ENCODE measurements at places on chromosomes 5 and 9.
A peak's percentile ranks its signal among the peaks of the same experiment; 100 is the strongest.

DNA sequence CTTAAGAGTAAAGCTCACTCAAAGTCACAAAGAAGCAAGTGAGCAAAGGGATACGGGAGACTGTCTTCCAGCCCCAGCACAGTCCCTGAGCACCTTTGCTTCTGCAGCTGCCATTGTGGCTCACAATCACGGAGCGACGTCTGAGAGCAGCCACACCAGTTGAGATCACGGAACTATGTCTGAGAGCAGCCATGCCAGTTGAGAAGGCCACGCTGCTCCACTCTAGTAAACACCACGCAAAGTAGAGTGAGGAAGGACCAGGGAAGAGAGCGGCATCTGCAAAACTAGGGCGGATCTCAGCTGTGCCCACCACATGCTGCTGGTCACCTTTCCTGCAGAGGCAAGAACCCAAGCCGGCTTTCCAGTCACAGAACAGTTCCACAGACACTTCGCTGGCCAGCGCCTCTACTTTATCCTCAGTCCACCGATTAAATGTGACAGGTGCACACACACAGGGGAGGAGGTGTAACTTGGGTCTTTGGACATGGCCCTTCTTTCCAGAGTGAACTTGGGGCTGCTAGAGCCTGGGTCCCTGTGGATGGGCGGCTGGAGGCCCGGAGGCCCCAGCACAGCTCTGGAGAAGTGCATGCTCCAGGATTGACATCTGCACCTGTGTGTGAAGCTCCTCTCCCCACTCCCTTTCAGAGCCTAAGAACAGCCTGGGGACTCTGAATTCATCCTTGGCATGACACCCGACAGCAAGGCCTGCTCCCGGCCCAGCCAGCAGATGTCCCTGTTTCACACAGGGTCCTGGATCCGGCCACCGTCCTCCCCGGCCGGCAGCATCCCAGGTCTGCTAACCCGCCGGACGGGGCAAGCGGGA, 324.9 kb upstream of the IRX4 start:
- DNase-seq, result no peak

DNA sequence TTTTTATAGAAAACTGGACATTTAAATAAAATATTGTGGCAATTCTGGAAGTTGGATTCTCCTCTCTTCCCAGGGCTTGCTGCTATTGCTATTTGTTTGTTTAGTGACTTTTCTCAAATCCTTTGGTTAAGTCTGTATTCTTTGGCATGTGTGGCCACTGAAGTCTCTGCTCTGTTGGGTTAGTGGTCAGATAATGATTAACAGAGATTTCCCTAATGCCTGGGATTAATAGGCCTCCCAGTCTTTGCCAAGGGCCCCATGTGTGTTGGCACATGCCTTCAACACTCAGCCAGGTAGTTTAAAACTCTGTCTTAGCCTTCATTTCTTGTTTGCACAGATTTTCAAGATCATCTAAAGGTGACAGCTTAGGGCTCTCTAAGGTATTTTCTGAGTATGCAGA, 92.8 kb upstream of the EPB41L4A start:
- no peak for DNase-seq

DNA sequence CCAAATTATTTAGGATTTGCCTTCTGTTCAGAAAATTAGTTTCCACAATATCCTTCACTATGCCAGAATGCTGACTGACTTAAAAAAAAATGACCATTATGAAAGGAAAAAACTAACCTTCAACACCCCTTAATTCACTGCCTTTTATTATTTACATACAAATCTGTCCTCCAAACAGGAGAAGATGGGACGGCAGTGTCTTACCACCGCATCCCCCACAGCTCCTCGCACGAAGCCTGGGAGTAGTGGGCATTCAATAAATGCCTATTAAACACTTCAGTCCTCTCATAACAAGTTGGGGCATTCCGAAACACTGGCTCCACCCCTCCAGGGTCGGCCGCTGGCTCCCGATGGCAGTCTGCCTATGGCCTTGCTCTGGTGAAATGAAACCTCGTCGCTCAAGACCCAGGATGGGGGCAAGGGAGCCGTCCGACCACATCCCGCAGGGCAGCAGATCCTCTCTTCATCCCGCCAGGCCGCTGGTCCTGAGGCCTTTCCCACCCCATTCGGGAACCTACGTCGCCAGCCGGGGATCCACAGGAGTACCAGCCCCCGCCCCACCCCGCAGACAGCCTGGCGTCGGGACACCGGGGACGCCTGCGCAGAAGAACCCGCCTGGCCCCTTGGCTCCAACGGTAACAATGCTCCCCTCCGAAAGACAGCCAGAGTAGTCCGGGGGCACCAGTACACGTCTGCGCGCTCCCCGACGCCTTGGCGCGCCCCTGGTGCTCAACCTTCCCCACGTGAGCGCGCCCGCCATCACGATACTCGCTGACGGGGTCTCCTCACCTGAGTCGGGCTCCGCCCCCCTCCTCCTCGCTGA, 613 bp downstream of the ZBTB5 start:
- DNase-seq, result peak; percentile 47

- DNase-seq, result no peak
These were observed 1.0 kb upstream of the ERCC6L2 start for GRCh38 chr9:95874303-95874988.

DNA sequence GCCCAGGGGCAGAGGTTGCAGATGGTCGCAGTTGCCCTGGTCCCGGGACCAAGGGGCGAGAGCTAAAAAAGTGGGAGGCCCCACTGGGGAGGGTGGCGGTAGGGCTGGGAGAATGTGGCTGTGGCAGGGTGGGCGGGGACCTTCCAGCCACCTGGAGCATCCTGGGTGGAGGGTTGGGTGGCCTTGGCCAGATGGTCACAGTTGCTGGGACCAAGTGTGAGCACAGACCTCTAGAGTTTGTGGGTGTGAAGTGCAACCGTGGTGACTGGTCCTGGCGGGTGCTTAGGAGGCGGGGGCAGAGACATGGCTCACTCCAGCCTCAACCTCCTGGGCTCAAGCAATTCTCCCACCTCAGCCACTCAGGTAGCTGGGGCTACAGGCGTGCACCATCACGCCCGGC, 5.7 kb upstream of the TRAF2 start:
- no peak for DNase-seq

GRCh38 chr5:123855609-123856008, 343.6 kb downstream of the CSNK1G3 start:
- DNase-seq, result no peak

- DNase-seq, result no peak
These were observed 194.8 kb upstream of the IRX2 start for GRCh38 chr5:2946315-2946714.

DNA sequence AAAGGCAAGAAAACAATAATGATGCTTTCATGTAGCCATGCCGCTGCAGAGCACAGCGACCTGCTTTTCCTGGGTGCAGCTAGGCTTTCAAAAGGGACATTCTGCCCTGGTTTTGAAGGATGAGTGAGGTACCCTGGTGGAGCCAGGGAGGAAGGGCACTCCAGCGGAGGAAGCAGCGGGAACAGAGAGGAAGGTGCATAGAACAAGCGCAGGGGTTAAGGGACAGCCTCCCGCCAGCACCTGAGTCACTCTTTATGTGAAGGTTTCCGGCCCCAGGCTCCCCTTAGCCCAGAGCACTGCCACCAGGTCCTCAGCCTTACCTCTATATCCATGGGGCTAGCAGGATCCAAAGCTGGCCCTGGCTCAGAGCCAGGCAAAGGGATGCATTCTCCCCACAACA, 221.1 kb downstream of the CDK5RAP2 start:
- no peak for DNase-seq

GRCh38 chr5:117741655-117742206, 1167.1 kb upstream of the SEMA6A start:
- DNase-seq, result no peak

GRCh38 chr9:122051351-122052321, 41.5 kb downstream of the TTLL11 start:
- no peak for DNase-seq

- no peak for DNase-seq
These were observed 115.4 kb downstream of the DENND1A start for GRCh38 chr9:123814496-123814895.

- no peak for DNase-seq
These were observed 10.2 kb upstream of the ST8SIA4 start for GRCh38 chr5:100913298-100913697.

GRCh38 chr9:135320331-135320730, 159.3 kb upstream of the PPP1R26 start:
- no peak for DNase-seq

DNA sequence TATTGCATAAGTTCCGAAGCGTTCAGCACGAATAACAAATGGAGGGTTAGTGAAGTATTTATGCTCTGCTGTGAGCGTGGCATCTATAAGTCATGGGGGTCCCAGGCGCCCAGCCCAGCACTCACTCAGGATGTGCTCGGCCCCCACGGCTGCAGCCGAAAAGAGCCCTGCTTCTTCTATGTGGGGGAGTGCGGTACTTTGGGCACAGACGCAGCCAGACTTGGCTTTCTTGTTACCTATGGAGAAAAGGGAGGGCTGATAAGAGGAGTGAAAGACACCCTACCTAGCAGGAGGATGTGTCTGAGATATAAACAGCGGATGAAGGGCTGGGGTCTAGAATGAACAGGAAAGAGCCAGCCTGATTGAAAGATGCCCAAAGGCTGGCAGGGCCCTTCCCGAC, 51.4 kb downstream of the MRPL36 start:
- DNase-seq, result no peak

- DNase-seq, result no peak
These were observed 73.2 kb upstream of the SH3PXD2B start for GRCh38 chr5:172527559-172527958.

DNA sequence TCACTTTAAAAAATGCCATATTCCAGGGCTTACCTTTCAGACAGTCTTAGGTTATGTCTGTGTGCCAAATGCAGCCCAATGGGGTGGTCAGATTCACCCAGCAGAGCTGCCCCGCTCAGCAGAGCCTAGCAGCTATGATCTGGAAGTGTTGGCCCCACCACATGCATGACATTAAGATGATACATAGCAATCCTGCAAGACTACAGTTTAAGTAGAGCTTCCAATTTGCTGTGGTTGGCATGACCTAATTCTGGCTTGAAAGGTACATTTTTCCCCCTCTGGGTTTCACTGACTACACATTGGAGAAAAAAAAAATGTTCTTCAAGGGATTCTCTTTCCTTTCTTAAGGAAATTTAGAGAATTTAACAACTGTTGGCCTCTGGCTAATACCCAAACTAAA, 22.5 kb downstream of the MEF2C start:
- DNase-seq, result no peak

- DNase-seq, result no peak
These were observed 3.1 kb downstream of the TSPAN17 start for GRCh38 chr5:176650354-176650884.
